Activated naive CD8-positive, alpha-beta T cell treated with anti-CD3 and anti-CD28 coated beads for 36 hours (primary cell): ENCODE measurements at places on chromosomes 2 and 18. TPM values are rescaled to one million over a fixed set of nuclear protein-coding genes. Genes with fewer than 3 reads are reported as not detected.

Gene WNT10A
- 6.8 TPM for total RNA-seq

Gene MGAT4A
- 49.3 TPM for total RNA-seq

Gene CRACDL
- total RNA-seq, result 0.33 TPM

Gene DSG1
- total RNA-seq, result not detected

Gene TM4SF20
- total RNA-seq, result not detected

Gene KCNG3
- total RNA-seq, result 0.48 TPM

Gene SLC16A14
- total RNA-seq, result 1.2 TPM

Gene C2orf80
- total RNA-seq, result not detected

Gene PXDN
- total RNA-seq, result 1.8 TPM

Gene NEMP2
- 14.5 TPM for total RNA-seq

Gene CAPN13
- total RNA-seq, result not detected

Gene DRC1
- not detected for total RNA-seq

Gene ZNF892
- total RNA-seq, result 3.1 TPM

Gene SLC4A5
- 0.74 TPM for total RNA-seq

Gene DNAJC5G
- not detected for total RNA-seq

Gene GNLY
- 1.5 TPM for total RNA-seq

Gene ANKRD29
- total RNA-seq, result not detected

Gene TGFA
- 0.06 TPM for total RNA-seq

DNA sequence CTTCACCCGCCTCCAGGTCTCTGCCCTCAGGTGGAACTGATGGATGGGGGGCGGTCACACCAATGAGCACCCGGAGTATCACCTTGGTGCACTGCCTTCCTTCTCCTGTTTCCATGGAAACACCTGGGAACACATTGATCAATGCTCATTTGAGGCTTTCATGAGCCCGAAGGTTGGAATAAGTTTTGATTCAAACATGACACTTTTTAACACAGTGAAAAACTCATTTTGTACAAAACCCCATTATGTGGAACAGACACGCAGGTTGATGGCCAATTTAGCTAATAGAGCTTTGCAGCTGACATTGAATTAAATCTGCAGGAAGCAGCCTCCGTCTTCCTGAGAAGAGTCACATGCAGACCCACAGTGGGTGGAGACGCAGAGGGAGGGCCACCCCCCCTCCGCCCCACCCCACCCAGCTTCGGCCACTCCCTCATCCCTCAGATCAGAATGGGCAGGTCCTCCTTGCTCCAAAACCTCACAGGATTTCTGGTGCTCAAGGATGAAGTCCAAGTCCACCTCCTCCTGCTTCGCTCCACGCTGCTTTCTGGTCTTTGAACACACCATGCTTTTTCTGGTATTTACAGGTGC, 96.0 kb upstream of the MYCN start:
- no peak for DNase-seq

DNA sequence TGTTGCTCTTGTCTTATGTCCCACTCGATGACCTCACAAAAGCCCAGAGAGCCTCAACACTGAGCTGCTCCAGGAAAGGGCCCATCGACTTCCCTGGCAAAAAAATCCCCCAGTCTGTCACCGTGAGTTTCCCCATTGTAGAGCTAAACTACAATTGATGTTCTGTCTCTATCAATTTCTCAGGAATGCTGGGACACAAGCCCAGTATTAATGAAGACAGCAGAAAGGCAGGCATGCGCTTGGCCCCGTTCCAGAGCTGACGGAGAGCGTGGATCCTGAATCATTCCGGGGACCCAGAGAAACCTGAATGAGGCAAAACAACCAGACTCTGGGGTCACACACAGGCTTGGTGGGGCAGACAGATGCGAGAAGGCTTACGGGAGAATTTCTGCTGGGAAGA, 146.9 kb downstream of the TTC32 start:
- no peak for DNase-seq

DNA sequence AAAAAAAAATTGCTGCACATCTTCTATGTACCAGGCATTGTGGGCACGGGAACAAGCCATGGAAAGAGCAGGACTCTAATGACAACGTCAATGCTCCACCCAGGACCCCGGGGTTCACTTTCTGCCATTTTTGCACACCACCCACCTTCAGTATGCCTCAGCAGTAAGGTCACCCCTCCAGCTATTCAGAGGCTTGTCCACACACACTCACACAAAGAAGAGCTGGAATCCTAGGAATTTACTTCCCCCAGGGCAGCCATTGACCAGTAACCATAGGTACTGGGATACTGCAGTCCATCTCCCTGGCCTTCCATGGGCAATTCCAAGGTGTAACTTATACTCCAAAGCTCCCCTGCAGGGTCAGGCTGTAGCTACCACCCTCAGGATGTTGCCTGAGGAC, 170.8 kb downstream of the SUCLG1 start:
- no peak for DNase-seq

DNA sequence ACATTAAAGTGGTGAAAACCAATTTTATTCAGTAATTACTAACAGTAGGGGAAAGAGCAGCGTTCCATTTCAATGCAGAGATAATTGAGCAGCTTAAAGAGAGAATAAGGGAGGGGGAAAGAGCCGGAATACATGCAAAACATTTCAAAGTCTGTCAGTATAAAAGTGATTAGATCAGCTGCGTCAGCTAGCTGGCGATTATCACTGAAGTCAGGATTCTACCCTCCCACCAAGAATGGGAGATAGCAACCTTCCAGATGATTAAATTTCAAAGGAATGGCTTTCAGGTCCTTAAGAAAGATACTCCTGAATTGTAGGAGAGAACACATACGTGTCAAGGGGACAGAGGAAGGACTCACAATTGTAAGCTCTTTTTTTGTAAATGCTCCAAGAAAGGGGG, 2.7 kb upstream of the ZC3H6 start:
- DNase-seq, result no peak

- no peak for DNase-seq
Observed at GRCh38 chr18:54714851-54715250, 113.4 kb upstream of the RAB27B start.

GRCh38 chr2:218270721-218271486, 585 bp downstream of the PNKD start:
- no peak for DNase-seq

GRCh38 chr2:118589721-118590120, 257.7 kb downstream of the EN1 start:
- DNase-seq, result no peak

- no peak for DNase-seq
Observed at GRCh38 chr2:12543978-12544558, 172.7 kb upstream of the TRIB2 start.

DNA sequence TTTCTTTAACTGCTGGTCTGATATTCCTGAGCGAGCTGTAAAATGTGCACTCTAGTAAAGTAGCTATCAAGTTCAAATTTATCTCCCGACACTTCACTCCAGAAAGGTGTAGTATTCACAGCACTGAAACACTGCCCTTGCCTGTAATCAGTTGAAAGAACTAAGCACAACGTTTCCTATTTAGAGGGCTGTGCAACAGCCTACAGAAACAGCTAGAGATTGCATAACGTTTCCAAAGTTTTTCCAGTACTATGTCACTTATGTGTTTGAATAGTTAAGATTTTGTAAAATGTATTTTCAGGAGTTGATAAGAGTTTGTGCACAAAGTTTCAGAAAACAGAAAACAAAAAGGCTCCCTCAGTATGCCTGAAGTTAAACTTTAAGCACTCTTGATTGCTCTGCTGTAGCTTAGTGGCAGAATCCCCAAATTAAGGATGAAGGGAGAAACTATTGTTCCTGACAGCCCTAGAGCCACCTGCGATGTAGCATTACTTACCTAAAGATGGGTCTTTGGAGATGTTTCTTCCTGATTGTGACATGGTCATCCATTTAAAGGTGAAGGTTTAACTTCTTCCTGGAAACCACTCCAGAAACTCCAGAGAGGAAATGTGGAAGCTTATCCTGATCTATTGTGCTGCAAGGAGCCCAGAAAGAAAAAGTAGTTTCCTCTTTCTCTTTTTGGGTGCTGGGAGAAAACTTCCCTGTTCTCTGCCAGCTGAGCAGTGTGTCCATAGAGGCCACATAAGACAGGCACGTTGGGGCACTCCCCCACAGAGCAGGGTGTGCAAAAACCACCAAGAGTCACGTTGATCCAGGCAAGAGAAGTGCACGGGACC, 536 bp downstream of the PDE1A start:
- no peak for DNase-seq

- no peak for DNase-seq
Observed at GRCh38 chr2:63572001-63572400, 16.3 kb downstream of the WDPCP start.

- DNase-seq, result no peak
Observed at GRCh38 chr18:57930476-57930875, 113.5 kb upstream of the NEDD4L start.

GRCh38 chr2:151947813-151948165, 119.6 kb upstream of the ARL5A start:
- DNase-seq, result no peak

- DNase-seq, result no peak
Observed at GRCh38 chr2:185813707-185814106, 75.1 kb downstream of the FSIP2 start.

DNA sequence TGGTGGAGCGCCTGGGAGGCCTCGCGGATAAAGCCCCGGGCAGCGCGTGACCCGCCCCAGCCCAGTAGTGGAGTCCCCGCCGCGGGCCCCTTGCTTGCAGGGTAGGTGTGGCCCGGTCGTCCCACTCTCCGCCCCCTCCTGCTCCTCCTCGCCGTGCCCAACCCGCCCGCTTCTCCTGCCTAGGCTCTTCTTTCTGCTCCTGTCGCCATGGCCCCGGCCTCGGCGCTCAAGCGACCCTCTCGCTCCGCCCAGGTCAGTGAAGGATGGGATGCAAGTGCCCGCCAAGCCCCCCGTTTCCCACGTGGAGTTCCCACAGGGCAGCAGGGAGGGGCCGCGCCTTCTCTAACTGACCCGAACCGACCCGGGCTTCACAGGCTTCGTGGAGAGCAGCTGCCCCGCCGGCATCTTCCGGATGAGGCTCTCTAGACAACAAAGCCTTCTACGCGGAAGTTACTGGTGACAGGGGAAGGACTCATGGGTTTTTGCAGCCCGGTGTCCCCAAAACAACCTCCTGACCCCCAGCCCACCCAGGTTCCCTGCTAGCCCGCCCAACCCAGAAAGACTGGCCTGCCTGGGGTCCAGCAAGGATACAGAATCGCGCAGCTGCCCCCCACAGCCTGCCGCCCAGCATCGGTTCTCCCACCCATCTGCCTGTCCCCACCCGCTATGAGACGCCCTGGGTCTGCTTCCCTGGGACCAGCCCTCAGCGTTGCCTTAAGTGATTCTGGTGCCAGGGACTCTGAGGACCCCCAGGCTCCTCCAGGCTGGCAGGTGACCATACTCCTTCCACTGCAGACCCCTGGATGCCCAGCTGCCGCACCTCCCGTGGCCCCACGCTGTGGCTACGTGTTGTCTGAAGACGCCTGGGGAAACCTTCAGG, 32.8 kb downstream of the TTC32 start:
- peak; percentile 69 for DNase-seq

- DNase-seq, result no peak
Observed at GRCh38 chr2:143856978-143857377, 662.9 kb downstream of the ZEB2 start.

GRCh38 chr2:209298601-209299000, 125.2 kb upstream of the MAP2 start:
- no peak for DNase-seq

- no peak for DNase-seq
Observed at GRCh38 chr2:154386186-154386585, 312.3 kb upstream of the KCNJ3 start.

DNA sequence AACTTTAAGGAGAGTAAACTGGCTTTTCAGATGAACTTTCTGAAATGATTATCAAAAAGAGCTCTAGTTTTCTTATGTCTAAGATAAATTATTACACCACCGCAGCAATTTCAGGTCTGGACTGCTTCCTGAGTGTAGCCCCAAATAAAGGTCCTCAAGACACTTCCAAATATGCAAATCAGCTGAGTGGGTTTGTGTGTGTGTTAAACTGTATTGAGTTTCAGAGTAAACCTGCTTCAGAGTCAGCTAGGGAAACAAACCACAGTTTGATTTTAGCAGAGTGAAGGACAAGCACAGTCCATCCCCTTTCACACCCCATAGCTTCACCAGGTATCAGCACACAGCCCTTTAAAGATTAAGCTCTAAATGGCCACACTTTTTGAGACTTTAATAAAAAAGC, 168.7 kb downstream of the NRXN1 start:
- no peak for DNase-seq

DNA sequence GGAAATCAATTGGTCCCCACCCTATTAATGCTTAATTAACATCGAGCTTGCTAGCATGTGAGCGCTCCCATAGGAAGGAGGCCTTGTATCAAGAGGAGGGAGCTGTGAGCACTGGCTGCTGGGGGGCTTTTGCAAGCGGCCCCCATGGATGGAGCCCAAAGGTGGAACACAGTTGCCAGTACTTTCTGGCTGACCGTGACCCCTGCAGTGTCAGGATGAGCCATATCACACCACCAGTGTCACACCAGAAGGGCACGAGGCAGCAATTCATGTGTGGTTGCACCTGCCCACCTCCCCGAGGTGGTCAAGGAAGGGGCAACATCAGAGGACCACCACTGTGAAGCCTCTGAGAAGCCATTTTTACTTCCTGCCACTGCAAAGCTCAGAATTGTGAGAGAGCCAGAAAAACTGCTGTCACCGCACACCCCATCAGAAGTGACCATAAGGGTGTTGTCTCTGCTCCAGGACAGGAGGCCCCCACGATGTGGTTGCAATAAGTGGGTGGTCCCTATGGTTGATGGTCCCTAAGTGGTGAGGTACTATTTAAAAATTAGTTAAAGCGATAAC, 99.8 kb upstream of the RAB6C start:
- no peak for DNase-seq

DNA sequence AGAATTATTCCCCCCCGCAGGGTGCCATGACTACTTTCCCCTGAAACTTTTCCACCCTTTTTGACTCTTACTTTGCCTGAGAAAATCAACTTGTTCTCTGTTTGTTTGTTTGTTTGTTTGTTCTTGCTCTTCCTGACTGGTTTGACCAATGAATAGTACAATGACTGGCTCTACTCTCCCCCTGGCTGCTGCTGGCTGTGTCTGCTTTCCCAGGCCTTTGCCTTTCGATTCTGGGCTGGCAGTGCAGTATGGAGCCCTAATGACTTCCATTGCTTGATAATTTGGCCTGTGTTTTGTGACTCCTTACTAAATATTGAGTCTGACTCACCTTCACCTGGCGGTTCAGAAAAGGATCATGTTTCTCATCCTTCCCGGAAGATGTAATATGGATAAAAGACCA, 241.1 kb downstream of the TMEM182 start:
- DNase-seq, result no peak

- DNase-seq, result no peak
Observed at GRCh38 chr2:196441527-196441926, 198.0 kb upstream of the CCDC150 start.
